ENCODE measurements at places on chromosomes 1 and 21.

DNA sequence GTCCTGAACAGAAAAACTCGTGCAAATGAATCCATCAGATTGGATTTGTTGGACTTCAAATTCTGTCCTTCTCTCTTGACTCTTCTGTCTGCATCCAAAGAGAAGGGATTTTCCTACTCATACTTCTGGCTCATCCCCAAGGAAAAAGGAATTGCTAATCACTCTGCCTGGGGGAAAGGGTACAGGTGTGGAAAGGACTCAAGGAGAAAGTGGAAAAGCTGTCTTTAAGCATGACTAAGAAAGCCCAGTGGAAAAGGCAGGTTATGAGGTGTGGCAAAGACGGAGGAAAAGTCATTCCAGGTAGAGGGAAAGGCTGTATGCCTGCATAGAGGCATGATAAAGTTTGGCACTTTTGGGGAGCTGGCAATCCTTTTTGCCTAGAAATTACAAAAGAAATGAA is 43.4 kb downstream of the PTGS2 start:
- no peak for DNase-seq

DNA sequence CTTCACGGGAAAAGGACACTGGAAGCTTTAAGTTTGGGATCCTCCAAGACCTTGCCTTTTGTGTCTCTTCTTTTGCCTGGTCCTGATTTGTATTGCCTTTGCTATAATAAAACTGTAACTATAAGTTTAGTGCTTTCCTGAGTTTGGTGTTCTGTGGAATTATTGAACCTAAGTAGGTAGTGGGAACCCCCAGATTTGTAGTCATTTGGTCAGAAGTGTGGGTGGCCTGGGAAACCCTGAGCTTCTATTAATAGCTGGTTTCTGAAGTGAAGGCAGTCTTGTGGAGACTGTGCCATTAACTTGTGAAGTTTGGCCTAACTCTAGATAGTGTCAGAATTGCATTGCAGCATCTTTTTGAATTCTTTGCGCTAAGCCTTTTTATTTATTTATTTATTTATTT is 6.8 kb upstream of the MYCL start:
- no peak for DNase-seq

- no peak for DNase-seq
These were observed 713.0 kb downstream of the BRINP3 start for GRCh38 chr1:189764391-189765320.

GRCh38 chr1:52542085-52542688 is 10.7 kb downstream of the TUT4 start:
- no peak for DNase-seq

DNA sequence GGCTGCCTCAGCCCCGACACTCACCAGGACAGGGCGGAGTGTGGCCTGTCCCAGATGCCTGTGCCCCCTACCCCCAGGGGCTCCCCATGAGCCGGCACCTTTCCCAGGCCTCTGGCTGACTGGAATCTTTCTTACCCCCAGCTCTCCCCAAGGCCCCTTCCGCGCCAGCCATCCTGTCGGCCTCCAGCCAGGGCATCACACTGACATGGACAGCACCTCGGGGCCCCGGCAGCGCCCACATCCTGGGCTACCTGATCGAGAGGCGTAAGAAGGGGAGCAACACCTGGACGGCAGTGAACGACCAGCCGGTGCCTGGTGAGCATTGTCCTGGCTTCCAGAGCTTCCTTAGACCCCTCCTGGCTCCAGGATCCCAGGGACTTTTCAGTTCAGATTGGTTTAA is 26.5 kb downstream of the IGFN1 start:
- DNase-seq = no peak

DNA sequence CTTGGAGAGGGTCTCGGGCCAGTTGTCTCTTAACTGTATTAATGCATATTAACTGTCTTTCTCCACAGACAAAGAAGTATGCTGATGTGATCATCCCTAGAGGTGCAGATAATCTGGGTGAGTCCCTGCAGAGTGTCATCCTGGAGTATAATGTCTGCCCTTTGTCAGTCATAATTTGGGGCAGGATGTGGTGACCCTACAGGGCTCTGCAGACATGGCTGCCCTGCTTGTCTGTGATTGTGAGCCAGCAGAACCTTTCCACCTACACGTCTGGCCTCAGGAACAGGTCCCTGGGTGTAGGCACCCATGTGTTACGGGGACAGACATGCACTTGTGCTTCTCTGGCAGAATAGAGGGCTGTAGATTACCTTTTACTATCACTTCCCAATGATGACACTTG is 78.4 kb downstream of the UCK2 start:
- no peak for DNase-seq

DNA sequence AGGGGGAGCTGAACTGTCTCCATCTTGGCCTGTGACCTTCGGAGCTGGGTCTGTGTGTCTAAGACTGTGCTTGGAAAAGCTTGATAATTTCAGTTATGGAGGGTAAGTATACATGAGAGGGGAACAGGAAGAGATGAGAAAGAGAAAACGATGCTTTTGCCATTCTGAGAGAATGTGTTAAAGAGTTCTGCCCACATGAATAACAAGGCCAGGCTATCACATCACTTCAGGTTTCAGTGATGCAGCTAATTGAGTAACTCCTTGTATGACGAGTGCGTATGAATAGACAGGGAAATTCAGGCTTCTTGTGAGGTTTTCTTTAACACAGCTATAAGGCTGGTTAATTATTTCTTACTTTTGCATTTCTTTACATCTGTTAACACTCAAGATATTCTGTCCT is 81.0 kb downstream of the PLPPR5 start:
- DNase-seq = no peak

GRCh38 chr1:179728271-179728670 is 14.8 kb upstream of the FAM163A start:
- no peak for DNase-seq

DNA sequence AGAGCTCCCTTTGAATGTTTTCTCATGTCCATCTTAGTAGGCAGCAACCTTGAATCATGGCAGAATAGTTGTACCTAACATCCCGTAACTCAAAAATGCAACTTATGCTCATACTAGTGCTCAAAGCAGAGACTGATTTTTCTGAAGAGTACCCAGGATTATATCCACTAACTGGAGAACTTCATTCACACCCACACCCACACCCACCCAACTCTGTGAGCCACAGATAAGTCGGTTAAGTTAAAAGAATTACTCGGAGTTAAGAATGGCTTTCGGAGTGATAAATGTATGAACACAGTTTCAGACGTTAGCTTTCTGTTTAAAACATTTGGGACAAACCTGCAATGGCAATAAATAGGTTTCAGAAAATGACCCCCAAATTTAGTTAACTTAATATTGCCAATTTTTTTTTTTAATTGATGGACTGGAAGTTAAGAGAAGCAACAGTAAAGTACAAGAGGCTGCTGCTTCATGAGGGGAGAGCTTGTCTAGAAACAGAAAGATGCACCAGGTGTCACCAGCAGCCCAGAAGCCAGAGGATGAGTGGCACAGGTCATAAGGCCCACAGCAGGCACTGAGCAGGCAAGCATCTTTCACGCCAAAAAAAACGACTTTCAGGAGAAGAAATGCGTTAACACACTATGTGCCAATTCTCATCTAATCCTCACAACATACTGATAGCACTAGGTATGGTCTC is 48.4 kb upstream of the C1orf198 start:
- DNase-seq = no peak

- DNase-seq = no peak
These were observed 54.2 kb upstream of the MCOLN3 start for GRCh38 chr1:85102479-85102878.

DNA sequence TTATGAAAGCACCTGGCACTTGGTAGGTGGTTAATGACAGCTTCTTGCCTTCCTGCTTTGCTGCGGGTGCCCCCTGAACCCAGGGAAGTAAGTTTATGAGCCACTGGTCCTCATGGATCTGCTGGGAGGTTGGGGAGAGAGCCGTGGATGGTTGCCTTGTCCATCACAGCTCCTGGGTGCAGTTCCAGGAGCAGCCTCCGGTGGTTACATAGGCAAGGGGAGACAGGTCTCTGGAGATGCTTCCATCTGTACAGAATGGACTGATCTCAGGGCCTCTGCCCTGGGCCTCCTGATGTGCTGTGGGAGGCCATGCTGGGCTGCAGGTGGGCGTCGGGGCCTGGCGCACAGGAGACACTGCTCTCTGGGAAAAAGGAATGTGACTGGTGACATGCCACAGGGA is 31.6 kb upstream of the ARHGEF10L start:
- DNase-seq = no peak

GRCh38 chr1:39637361-39637760 is 2.1 kb downstream of the HEYL start:
- no peak for DNase-seq

DNA sequence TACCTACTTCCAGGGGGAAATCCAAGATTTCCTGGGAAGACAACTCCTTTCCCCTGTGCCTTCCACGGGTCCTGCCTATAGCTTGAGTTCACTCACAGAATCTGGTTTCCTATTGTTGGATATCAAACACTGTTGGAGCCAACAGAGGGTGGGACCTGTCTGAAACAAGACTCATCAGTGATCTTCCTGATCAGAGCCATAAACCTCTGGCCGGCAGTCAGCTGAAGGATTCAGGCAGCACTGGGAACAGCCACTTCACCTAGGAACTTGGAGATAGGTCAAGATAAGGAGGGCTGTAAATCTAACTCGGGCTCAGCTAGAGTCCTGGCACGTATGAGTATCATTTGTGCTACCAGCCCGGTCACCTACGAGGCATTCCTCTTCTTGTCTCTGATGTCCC is 23.3 kb downstream of the SH3BP5L start:
- DNase-seq = no peak

DNA sequence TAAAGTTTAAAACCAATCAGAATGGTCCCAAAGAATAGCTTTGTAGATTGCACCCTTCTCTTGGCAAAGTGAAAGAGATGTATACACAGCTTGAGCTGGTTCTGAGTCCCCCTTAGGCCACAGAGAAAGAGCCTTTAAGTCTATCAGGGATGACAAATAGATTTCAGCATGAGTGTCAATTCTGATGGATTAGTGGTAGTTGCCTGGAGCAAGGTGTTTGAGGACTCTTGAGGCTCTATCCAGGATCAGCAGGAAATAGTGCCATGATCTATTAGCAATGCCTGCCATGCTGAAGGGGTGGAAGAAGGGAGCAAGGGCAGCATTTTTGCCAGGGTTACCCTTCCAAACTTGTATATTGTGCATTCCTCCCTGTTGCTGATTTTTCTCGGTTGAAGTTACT is 116.6 kb downstream of the ATG4C start:
- DNase-seq = no peak

- no peak for DNase-seq
These were observed 7.3 kb downstream of the SYTL1 start for GRCh38 chr1:27348861-27349783.

GRCh38 chr1:240122639-240123613 is 31.2 kb downstream of the FMN2 start:
- no peak for DNase-seq

DNA sequence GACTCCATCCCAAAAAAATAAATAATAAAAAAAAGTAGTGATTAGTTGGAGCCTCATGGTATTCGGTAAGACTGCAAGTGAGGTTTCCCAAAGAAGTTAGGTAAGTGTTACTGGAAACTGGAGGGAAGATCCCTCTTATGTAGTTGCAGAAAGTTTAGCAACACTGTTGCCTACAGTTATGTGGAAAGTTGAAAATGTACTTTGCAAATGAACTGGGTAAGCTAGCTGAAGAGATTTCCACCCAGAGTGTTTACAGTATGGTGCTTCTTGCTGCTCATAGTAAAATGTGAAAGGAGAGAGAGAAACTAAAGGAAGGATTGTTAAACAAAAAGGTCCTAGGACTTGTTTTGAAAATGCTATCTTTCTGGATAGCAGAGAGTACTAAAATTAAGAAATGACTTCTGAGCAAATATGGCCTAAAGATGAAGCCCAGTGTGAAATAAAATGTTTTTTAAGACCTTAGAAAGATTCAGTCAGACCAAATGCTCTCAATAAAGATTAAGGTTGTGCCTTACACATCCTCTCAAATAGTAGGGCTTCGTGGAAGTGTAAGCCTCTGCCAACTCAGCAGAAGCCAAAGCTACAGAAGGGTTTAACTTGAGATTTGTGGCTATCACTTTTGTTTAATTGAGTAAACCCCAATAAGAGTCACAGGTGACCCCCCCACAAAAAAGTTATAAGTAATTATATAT is 31.5 kb downstream of the RPS6KC1 start:
- no peak for DNase-seq

DNA sequence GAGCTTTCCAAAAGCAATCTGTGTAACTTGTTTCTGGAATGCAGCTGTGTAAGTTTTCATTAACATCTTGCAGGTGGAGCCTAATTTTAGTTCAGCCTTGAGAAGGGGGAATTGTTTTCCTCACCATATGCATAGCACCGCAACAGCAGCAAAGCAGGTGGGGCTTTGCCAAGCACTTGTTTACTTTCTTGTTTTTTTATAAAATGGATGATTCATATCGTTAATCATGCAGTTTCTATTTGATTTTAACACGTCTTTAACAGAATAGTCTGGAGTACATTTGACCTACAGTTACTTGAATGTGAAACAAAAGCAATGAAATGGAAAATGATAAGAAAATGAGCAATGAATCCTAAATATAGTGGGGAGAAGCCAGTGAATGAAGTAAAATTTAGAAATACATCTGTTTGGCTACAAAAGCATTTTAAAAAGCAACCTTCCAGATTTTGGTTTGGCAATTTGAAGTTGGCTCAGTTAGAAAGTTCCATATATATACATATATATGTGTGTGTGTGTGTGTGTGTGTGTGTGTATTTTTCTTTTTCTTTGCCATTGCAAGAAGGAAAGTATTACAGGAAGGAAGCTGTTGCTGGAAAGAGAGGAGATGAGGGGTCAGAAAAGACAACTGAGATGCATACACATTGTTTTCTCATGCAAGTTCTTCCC is 119.0 kb upstream of the ADGRL2 start:
- DNase-seq = peak; percentile 86

- DNase-seq = no peak
These were observed 178.1 kb downstream of the AK5 start for GRCh38 chr1:77459881-77460280.

- no peak for DNase-seq
These were observed 193.1 kb downstream of the RYR2 start for GRCh38 chr1:237235091-237235490.

DNA sequence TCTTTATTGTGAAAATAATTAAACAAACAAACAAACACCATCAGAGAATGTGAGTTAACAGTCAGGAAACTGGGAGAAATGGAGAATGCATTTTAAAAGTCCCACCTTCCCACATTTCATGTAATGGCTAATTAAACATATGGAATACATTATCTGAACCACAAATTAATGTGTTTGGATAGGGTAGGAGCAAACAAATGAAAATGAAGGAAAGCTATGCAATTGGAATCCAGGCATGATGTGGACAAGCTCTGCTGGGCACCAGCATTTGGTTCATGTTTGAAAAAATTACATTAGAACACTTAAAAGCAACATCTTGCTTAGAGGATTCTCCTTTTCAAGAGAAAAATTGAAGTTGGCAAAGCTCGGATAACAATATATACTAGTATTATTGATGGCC is 628.1 kb downstream of the LMO4 start:
- DNase-seq = peak; percentile 37

GRCh38 chr1:103457886-103458455 is 67.5 kb upstream of the RNPC3 start:
- DNase-seq = no peak

- peak; percentile 93 for DNase-seq
These were observed 67.8 kb upstream of the POU3F1 start for GRCh38 chr1:38114241-38115026.
